DND-41 (cell line): ENCODE measurements at places on chromosomes 3 and 15.

DNA sequence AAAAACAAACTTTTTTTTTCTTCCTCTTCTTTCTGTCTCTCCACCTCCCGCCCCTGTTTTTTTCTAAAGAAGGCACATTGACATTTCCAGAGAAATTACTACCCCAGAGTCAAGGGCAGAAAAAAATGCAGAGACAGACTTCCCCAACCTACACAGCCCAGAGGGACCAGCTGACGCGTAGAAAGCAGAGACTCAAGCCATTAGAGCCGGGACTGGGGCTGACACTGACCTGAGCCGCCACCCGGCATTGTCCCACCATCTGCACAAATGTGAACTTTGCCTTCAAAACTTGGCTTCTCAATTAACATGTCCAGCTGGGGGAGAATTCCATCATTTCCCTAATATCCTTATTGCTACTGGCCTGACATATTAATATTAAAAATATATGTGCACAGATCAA lies 385.6 kb downstream of the NR2F2 start:
- DNase-seq: no peak

GRCh38 chr3:167066977-167067786 lies 312.9 kb downstream of the ZBBX start:
- no peak for DNase-seq

DNA sequence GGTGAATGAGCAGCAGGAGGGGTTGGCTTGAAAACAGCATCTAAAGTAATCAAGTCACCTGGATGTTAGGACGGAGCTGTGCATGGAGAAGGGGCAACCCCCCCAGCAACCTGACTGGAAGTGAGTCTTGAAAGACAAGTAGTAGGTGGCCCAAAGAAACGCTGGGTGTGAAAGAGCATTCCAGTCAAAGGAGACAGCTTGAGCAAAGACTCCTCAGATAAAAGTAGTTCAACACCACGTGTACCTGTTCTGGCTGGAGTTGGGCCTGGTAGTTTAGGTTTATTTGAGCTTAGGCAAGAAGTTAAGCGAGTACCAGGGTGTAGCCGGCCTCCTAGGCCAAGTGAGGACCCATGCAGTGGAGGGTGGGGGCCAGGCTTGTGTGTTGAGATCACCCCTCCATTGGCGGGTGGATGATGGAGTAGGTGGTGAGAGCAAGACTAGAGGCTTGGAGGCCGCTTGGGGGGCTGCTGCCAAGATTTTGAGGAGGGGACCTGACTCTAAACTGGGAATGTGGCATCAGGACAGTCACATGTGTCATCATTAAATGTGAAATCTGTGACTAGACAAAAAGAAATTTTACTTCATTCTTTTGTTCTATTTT lies 61.3 kb downstream of the ABHD2 start:
- DNase-seq: no peak

DNA sequence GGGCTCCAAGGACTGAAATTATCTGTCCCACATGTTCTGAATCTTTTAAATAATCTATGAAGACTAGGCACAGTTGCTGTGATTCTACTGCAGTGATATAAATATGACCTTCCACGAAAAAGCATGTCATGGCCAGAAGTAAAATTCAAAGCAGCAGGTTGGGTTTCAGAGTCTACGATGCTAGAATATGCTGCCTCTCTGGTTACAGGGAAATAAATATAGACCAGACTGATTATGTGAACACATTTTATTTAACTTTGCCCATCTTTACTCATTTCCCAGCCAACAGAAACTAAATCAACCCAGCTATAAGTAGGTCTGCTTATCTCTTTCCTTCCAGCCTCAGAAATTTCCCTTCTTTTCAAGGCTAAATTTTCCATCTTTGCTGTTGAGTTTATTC lies 19.9 kb upstream of the TM6SF1 start:
- DNase-seq: no peak

- DNase-seq: no peak
These were observed 58.7 kb downstream of the IFT80 start for GRCh38 chr3:160340351-160340750.

GRCh38 chr15:60865507-60865906 lies 363.6 kb downstream of the RORA start:
- no peak for DNase-seq
